ENCODE measurements at places on chromosomes 2 and 18.
A peak's percentile ranks its signal among the peaks of the same experiment; 100 is the strongest.

DNA sequence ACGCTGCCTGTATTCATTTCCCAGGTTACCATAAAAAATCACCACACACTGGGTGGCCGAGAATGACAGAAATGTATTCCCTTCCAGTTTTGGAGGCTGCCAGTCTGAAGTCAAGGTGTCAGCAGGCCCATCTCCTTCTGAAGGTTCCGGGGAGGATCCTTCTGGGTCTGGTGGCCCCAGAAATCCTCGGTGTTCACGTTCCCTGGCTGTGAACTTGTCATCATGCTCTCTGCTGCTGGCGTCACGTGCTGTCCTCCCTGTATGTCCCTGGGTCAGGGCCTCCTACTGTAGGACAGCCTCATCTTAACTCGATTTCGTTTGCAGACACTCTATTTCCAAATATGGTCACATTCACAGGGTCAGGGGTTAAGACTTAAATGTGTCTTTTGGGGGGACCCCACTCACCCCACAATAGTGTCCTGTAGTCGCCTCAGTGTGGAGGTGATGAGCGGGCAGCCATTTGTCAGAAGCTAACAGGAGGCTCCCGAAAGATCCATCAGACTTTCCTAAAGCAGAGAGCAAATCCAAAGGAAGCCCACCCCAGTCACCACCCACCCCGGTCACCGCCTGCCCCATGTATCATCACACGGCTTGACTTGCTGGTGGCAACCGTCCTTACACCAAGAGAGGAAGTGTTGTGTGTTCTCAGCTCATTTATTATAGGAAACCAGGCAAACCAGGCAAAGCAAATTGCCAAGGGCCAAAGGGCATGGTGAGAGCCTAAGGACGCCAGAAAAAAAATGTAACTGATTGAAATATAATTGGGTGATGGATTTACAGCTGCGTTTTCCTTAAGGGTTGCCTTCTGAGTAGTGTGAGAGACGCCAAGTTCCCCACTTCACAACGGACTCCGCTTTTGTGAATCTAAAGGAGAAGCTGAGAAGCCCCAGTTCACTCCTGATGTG lies 148.8 kb upstream of the ZNF236 start:
- DNase-seq, result no peak

DNA sequence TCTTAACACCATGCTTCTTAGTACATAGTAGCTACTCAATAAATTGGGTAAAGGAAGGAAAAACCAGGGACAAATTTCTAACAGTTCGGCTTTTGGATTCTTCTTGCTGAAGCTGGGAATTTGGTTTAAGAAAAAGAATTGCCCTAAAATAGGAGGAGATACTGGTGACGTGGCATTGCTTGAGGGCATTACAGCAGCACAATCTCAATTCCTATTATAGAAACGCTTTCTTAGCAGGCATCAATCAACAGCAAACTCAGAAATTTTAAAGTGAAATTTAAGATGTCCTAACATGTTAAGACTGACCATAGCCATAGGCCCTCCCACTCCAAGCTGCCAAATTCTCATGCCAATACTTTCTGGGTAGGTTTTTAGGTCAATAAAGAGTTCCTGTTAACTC lies 169.5 kb downstream of the SRBD1 start:
- DNase-seq, result no peak

GRCh38 chr2:174794851-174795374 lies 30.6 kb upstream of the CHRNA1 start:
- no peak for DNase-seq

DNA sequence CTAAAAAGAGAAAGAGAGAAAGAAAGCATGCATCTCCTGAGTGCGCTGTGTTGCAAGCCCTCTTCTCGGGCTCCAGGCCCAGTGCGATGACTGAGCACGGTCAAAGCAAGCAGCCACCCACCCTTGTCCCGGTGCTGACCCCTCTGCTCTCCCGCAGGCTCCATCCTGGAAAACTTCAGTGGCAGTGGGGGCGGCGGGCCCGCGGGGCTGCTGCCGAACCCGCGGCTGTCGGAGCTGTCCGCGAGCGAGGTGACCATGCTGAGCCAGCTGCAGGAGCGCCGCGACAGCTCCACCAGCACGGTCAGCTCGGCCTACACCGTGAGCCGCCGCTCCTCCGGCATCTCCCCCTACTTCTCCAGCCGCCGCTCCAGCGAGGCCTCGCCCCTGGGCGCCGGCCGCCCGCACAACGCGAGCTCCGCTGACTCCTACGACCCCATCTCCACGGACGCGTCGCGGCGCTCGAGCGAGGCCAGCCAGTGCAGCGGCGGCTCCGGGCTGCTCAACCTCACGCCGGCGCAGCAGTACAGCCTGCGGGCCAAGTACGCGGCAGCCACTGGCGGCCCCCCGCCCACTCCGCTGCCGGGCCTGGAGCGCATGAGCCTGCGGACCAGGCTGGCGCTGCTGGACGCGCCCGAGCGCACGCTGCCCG lies 252.5 kb downstream of the GLI2 start:
- no peak for DNase-seq

DNA sequence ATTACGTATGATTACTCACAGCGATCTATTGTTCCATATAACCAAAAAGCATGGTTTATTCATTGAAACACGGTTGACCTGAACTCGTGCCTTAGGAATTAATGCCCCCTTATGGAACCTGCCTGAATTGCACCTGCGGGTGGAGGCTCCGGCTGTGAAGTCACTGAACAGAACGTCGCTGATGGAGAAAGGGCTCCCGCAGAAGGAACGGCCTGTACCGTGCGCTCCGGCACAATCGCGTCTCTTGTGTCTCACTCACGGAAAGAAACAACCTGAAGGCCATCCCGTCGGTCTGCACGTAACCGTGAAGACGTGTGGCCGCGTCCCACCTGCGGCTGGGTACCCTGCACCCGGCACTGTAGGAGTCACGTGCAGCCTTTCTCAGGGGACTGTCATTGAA lies 133.1 kb downstream of the NFATC1 start:
- peak; percentile 7 for DNase-seq

Measured in NCI-H2171 (cell line).